Fibroblast of skin of right quadriceps (primary cell): ENCODE measurements at places on chromosomes 11 and 22.

DNA sequence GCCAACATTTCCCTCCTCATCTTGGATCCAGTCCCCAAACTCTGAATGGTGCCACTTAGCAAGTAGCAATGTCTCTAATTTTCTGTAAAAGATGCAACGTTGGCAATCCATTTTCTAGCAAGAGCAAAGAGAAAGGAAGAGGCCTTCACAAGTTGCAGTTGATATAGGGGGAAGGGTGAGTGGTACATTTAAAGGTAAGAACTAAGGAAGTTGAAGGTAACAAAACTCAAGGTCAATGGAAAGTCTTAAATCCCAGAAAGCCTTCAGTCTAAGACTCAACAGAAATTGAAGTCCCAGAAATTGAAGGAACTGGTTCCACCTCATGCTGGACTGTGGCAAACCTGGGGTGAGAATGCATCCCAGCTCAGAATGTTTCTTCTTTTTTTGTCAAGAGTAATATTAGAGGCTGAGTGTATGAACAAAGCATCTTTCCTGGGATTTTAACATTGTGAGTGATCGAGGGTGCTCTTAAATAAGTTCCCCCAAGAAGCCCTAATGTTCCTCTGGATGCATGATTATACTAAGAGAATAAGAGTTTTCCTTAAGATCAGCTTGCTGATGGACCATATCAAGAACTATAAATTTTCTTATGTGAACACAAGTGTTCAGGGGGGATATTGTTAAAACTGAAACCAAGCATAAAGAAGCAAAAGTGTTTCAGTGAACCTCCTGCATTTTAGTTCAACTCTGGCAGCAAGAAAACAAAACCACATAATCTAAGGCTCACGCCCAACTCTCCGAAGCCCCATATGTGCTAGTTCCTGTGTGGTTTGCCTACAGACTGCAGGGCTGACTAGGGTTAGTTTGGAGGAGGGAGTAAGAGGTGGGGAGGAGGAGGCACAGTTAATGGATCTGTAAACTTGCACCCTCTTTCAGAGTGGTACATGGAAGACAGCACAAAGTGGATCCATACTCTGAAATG, at the start of gene GRAP2:
GRAP2 (plus strand) TSS at position 779 of the 922 bp plus-strand sequence. CDS start 46,023 bp downstream, outside the sequence.
- no peak for DNase-seq

DNA sequence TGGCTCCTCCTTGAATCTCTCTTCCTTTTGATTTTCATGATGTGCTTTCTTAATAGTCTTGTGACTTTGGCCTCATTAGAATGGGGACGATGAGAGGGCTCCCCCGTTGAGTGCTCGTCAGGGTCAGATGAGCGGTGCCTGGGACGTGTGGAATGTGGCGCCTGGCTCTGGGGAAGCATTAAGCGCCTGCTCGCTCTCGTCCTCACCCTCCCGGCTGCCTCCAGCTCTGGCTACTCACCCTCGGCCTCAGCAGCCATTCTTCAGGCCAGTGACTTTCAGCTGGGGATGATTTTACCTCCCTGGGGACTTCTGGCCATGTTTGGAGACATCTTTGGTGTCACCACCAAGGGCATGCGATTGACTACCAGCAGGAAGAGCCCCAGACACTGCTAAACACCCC, 69.7 kb downstream of the RPS6KA4 start:
- no peak for DNase-seq

DNA sequence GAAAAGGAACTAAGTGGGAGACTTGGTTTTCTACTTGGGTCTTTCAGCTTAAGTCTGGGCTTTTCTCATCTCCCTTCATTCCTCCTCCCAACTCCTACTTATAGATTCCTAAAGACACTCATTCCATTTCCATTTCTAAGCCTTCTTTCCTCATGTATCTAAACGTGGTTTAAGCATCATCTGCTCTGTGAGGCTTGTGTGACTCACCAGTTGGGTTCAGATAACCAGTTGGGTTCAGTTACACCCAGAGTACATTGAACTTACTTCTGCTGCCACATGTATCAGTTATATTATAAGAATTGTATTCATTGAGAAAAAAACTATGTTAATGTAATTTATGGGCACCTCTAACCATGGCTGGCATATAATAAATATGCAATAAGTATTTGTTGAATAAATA, 831.2 kb upstream of the CCDC90B start:
- peak; percentile 12 for DNase-seq

DNA sequence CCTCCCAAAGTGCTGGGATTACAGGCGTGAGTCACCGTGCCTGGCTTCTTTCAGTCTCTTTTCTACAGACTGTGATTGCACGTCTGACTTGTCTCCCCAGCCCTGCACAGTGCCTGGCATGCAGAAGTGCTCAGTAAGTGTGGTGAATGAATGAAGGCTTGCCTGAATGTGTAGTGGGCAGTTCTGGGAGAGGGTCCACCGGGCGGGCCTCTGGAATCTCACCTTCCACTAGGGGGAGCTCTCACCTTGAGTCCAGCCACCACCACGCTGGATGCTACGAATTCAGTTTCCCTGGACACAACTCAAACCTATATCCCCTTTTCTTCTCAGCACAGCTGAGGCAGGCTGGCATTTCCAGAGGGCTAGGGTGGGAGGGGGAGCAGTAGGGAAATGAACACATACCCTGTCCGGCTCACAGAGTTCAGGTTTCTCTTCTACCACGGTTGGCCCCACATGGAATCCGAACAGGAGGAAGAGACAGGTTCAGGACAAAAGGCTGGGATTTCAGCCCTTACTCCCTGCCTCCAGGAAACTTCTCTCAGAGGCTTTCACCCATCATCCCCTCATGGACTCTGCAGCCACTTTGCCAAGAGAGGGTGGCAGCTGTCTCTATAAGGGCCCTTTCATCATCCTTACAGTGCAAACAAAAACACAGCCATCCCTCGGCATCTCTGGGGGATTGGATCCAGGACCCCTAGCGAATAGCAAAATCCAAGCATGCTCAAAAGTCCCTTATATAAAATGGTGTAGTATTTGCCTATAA, 86.8 kb downstream of the NECTIN1 start:
- DNase-seq = no peak

DNA sequence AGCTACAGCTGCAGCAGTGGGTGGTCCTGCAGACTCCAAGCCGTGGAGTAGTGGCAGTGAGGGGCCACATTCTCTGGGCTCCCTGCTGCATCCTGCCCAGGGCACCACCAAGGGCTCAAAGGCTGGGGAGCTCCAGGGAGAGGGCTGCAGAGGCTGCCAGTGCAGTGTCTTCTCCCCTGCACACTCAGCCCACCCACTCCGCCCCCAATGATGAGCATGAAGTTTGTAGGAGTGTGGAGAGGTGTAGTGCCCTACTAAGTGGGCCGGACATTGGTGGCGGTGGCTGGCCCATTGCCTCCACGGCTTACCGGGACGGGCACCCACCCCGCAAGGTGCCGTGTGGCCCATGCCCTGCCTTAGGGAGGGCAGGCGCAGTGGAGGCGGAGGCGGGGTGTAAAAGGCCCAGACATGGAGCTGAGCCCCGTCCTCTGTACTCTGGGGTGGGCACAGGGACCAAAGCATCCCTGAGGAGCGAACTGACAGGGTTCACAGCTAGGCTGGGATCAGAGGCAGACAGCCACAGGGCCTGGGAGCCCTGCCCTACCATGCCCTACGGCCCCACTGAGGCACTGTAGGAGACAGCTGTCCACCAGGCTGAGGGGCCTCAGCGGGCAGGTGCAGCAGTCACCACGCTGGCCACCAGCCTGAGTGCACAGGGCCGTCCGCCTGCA, 18.9 kb downstream of the ARVCF start:
- no peak for DNase-seq

GRCh38 chr11:120363436-120363835, 27.2 kb downstream of the ARHGEF12 start:
- no peak for DNase-seq

GRCh38 chr11:76424891-76425290, 19.9 kb upstream of the EMSY start:
- no peak for DNase-seq

DNA sequence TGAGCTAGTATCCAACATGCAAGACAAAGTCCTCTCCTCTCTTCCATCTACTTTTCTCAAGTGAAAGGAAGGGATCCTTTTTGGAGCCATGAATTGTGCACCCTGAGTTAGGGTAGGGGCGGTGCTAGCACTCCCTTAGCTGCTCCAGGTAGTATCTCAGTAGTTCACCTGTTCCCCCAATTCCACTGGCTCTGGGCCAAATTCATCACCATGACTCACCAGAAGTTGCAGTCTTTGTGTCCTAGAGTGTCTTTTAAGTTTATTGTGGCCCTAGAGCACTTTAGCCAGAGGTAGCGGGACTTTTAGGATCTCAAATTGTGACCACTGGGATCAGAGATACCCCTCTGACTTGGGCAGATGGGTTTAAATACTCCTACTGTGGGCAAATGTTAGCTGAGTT, 398.6 kb upstream of the ANO5 start:
- no peak for DNase-seq

DNA sequence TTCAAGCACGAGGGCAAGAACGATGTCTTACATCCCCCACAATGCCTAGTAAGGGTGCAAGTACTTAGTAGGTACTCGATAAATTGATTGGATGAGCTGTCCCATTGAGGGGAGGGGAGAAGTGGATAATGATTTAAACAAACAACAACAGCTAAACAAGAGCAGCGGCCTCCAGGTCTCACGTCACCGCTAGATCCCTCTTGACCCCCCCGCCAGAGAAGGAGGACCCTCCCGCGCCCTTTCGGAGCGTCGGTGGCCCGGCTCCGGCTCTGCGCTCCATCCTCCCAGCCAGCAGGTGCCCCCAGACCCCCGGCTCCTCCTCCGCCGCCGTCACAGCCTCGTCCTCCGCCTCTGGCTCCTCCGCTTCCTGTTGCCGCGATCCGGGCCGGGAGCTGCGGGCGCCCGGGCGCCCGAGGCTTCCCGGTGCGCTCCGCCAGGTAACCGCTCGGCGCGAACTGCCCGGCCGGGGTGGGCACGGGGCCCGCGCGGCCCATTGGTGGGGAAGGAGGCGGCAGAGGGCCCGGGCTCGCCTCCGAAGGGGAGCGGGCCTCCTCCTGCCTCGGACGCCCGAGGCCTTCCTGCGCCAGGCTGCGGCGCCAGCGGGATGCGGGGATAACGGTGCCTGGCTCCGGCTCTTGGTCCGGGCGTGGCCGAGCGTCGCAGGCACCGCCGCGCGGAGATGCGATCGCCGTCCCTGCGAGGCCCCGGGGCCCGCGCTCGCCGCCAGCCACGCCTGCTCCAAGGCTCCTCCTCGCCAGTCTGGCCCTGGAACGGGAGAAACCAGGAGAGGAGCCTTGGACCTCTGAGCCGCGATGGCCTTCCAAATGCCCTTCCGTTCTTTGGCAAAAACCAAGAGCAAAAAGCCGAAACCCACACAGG, at the start of gene TLCD5:
TLCD5 (plus strand) TSS at position 368 of the 879 bp plus-strand sequence. CDS start 2,143 bp downstream, outside the sequence.
- DNase-seq = peak; percentile 72

DNA sequence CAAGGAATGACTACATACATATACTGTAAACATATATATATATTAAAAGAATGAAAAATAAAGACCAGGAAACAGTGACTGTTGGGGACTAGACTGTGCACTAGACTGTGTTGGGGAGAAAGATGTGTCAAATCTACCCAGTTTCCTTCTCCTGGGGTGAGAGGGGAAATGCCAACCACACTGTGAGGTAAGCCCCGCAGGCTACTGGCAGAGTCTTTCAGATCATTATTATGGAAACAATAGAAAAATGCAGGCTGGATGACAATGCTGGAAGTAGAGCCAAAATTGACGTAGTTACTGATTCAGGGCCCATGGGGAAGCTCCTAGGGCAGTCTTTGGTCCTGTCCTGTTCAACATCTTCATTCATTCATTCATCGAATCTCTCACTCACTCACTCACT, 101.4 kb downstream of the C11orf58 start:
- DNase-seq = no peak

DNA sequence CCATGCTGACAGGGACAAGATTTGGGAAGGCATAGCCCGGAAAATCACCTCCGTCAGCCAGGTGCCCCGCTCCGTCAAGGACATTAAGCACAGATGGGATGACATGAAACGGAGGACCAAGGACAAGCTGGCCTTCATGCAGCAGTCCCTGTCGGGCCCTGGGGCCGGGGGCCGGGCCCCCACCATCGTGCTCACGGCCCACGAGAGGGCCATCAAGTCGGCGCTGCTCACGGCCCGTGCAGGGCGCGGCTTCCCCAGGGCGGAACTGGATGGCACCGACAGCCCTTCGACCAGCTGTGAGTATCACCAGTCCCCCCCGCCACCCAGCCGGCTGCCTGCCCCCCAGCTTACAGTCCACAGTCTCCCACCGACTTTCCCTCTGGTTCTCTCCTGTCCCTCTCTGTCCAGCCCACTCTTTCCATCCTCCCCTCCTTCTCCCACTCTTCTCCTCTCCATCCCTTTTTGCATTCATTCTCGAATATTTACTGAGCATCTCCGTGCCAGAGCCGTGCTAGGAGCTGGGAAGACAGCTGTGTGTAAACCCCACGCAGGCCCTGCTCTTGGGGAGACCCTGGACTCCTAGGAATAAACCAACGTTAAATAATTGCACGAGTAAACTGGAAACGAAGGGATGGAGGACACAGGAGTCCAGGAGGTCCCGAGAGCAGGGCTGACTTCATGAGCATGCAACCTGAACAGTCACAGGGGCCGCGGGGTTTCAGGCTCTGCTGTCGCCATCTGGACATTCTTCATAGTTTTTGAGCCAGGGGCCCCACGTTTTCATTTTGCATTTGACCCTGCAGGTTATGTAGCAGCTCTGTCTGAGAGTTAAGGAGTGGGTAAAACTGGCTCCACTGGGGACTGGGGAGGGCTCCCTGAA, 62.8 kb downstream of the PRDM11 start:
- DNase-seq = no peak

DNA sequence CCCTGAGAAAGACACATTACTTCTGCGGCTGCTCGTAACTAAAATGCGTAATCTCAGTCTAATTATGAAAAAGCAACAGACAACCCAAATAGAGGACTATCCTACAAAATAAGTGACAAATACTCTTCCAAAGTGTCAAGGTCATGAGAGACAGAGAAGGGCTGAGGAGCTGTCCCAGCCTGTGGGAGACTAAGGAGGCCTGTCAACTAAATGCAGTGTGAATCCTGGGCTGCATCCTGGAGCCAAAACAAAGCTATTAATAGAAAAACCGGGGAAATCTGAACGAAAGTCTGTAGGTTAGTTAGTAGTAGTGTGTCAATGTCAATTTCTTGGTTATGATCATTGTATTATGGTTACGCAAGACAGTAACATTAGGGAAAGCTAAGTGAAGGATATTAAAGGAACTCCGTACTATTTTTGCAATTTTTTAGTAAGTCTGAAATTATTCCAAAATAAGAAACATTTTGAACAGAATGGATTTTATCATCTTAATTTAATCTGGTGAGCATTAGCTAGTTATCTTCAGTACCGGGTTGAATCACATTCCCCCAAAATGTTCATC, 39.8 kb upstream of the SLC35C1 start:
- DNase-seq = no peak

- DNase-seq = no peak
These were observed 613.9 kb downstream of the TBC1D22A start for GRCh38 chr22:47376322-47376700.
